Skeletal muscle cell (primary cell): ENCODE measurements at places on chromosomes 3 and 15.

- DNase-seq = no peak
Observed at GRCh38 chr15:70702584-70702983, 60.8 kb downstream of the UACA start.

- DNase-seq = no peak
Observed at GRCh38 chr3:146818866-146819265, 213.7 kb upstream of the PLSCR5 start.

DNA sequence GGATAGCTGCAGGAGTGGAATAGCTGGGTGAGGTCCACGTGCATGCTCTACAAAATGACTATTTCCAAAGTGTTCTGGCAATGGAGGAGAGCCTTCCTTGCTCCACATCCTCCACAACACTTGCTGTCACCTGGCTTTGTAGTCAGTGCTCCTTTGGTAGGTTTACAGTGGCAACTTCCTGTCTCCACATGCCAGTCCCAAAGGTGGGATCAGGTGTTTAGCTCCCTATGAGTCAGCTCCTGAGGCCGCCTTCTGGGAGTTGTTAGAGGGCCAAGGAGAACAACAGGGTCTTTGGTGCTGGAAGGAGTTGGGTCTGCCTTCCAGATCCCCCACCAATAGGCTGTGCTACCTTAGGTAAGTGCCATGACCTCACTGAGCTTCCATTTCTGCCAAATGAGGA, 15.3 kb upstream of the LIMD1 start:
- DNase-seq = no peak

- DNase-seq = no peak
Observed at GRCh38 chr3:53519065-53519709, 24.8 kb downstream of the CACNA1D start.

- no peak for DNase-seq
Observed at GRCh38 chr15:70171256-70171886, 73.7 kb upstream of the TLE3 start.

DNA sequence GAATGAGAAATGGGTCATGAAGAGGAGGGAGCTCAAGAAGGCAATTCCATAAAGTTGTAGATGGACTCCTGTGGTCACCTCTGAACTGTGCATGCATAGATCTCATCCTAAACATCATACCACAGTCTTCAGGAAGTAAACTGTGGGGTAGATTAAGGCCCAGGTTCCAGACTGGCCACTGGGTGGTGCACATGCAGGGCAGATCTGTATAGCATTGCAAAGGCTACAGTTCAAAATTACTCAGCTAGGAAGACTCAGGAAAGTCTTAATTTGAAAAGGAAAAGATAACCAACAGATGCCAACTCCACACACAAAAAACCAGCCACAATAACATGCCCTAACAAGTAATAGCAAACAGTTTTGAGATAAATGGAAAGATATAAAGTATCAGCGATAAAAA, 20.3 kb downstream of the KY start:
- DNase-seq = no peak
